Left ventricle myocardium inferior (tissue), 1 donor: ENCODE measurements at places on chromosomes 2 and 18.

- DNase-seq: no peak
Observed at GRCh38 chr2:239797316-239797715, 227.8 kb downstream of the NDUFA10 start.

DNA sequence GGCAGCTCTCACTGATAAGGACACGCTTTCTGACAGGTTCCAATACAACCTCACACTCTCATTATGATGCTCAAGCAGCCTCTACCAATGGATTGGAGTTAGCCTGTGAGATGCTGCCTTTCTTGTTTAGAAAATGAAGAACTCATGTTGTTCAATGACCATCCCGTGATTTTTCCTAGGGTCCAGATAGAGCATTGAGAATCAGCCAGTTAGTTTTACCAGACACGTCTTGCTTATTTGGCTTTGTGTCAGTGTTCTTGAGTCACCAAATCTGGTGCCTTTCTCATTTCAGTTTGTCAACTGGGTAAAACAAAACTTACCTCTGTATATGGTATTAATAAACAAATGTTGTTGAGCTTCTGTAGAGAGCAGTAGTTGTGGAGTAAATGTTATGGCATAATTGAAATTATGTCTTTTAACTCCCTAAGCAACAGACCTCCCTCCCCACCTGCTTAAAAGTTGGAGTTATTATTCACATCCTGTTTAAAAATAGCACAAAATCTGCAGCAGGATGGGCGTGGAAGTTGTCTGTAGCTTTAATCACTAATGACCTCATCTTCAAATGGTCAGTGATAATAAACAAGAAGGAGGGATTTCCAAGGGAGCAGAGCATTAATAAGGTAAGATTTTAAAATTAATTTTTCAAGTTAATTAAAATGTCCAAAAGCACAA lies 167.3 kb downstream of the HRH4 start:
- no peak for DNase-seq

- DNase-seq: no peak
Observed at GRCh38 chr2:152062125-152063091, 36.4 kb downstream of the CACNB4 start.

- DNase-seq: no peak
Observed at GRCh38 chr18:79245517-79246001, 150.2 kb upstream of the NFATC1 start.

GRCh38 chr2:123644053-123644452 lies 381.0 kb upstream of the CNTNAP5 start:
- no peak for DNase-seq

- DNase-seq: no peak
Observed at GRCh38 chr2:158407031-158407430, 49.5 kb downstream of the CCDC148 start.

GRCh38 chr18:65942104-65942503 lies 191.3 kb downstream of the CDH7 start:
- no peak for DNase-seq

GRCh38 chr18:55249550-55249949 lies 290.3 kb upstream of the CCDC68 start:
- no peak for DNase-seq

- no peak for DNase-seq
Observed at GRCh38 chr18:46474487-46475389, 182.3 kb downstream of the LOXHD1 start.

DNA sequence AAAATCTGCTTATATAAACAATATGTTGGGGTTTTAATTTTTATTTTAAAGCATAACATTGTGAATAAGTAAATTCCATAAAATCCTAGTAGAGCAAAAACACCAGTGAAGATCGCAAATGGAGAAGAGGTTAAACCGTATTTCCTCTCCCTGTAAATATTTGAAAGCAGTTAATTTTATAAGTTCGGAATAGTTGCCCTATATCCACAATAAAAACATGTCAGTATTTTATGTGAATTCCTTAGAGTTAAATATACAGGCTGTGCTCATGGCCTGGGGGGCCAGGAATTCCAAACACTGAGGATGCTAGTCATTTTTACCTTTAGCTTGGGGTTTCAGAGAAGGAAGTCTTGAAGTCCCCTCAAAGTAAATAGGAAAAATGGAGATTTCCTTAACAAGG lies 135.0 kb downstream of the FIGN start:
- DNase-seq: no peak

- DNase-seq: no peak
Observed at GRCh38 chr2:143162123-143162837, 33.1 kb downstream of the ARHGAP15 start.

GRCh38 chr2:151200844-151201243 lies 60.8 kb downstream of the RBM43 start:
- no peak for DNase-seq

- DNase-seq: no peak
Observed at GRCh38 chr2:32810909-32811495, 135.8 kb upstream of the LTBP1 start.

DNA sequence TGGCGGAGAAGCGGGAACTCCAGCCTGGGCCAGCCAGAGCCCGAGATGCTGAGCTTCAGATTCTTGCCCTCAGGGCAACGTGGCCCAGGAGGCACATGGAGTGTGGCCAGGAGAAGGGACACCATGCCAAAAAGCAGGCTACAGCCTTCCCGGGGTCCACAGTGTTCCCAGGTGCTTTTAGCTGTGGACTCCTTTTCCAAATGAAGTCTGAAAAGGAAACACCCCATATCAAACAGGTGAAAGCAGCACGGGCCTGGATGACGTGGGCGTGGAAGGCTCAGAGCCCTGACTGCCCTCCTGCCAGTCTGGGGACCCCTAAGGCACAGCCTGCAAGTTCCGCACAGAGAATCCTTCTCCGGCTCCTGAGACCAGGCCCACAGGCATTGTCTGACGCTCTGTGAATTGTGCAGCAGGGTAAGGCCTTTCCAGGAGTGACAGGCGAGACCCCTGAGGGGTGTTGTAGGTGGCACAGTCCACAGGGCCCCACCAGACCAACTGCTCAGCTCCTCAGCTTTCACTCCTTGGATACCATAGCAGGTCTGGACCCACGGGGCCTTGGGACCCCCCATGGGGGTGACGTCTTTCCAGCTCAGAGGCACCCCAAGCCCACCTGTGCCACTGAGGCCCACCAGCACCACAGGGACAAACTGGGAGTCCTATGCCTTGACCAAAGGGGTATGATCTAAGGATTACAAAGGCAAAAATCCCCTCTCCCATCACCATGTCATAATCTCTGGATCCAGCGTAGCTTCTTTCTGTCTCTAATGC lies 69.6 kb upstream of the RAB6C start:
- no peak for DNase-seq

- peak; percentile 64 for DNase-seq
Observed at GRCh38 chr2:75200140-75201096, 1.1 kb upstream of the TACR1 start.

- no peak for DNase-seq
Observed at GRCh38 chr2:191983591-191983990, 136.7 kb upstream of the CAVIN2 start.

DNA sequence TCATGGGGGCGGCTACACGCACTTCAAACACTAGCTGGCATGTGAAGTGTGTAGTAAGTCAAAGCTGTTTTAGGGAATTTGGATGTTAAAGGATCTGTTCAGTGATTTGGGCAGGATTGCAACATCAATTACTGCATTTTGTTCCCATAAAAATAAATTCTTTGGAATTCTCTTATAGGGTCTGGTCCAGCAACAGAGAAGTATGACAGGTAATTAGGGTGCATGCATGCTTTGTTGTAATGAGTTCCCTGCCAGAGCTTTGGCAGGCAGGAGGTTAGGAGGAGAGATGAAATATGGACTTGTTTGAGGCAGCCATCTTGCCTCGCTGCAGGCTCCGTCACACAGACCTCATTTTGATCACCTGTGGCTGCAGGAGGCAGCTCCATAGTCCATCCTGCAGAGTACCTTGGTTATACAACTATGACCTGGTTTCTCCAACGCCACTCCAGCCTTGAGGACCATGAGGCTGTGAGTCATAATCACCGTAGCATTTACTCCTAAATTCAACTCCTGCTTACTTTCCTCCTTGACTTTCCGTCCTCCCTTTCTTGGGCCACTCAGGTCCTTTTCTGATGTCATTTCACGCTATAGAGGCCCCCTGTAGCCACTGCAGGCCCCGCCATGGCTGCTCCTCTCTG lies 26.5 kb upstream of the EML4 start:
- no peak for DNase-seq

- DNase-seq: no peak
Observed at GRCh38 chr2:105701042-105701441, 43.7 kb upstream of the NCK2 start.

DNA sequence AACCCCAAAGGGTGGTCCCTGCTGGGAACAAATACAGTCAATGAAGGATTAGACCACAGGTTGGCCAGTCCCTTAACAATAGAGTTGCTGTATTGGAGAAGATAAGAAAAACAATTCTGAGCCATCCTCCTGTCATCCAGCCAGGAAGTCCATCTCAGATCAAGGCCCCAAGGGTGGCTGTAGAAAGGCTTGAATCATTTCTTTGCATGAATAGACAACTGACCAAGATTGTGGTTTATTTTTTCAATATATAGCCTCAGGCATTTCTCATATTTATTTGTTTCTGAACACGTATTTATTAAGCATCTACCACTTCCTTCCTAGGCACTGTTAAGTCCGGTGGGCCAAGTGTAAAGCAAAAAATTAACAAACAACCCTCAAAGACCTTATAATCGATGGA lies 274.4 kb upstream of the SLC14A2 start:
- DNase-seq: no peak

DNA sequence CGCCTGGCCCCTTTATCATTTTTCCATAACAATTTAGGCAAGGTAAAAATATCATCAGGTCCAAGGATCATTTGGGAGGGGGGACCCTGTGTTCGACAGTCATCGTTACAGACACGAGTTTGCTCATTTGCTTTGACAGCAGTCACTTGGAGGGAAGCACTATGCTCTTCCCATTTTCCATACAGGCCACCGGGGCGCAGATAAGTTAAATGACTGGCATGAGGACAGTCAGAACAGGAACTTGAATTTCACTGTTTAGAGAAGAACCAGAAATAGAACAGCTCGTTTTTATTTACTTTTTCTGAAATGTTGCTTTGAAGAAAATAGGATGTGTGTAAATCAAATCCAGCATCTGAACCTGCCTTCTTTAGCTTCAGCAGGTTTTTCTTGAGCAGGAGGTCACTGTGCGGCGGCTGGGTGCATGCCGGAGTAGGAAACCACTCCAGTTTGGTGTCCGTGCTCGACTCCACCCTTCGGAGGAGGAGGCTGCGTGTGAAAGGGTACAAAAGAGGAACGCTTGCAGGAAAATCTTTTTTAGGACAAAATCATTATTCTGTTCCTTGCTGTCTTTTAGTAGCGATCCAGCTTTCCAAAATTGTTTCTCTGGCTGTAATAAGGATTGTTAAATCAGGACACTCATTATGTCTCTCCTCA lies 15.2 kb downstream of the NPAS2 start:
- DNase-seq: no peak

GRCh38 chr2:221570321-221570935 lies 1.7 kb downstream of the EPHA4 start:
- DNase-seq: no peak

DNA sequence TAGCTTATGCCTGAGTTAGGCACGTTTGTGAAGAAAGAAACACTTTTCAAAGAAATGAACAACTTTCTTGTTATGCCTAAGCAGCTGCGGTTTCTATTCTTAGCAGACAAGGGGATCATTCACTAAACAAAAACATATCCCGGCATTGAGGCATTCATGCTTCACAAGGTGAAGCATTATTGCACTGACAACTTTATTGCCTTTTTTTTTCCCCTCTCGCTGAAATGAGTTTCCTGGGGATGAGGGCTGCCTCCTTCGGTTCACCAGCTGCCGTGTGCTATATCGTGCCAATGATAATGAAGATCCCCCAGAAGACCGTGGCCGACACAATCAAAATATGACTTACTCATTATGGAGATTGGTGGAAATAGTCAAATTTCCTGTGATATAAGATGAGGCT lies 288.2 kb upstream of the ST6GAL2 start:
- no peak for DNase-seq

DNA sequence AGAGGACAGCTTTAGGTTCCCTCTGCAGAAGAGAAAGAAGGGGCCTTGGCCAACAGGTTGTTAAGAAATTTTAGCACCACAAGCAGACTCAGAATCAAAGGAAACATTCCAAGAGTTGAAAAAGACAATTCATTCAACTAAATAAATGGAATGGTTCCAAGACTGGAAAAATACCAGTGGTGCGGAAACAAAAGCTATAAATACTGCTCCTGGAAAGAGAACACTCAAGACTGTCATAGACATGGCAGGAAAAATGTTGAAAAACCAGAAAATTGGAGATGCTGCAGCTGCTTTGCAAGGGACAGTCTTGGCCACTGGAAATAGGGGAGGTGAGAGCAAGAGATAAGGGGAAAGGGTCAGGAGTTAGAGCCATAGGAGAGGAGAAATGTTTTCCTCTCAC lies 312.7 kb upstream of the CYRIA start:
- no peak for DNase-seq

DNA sequence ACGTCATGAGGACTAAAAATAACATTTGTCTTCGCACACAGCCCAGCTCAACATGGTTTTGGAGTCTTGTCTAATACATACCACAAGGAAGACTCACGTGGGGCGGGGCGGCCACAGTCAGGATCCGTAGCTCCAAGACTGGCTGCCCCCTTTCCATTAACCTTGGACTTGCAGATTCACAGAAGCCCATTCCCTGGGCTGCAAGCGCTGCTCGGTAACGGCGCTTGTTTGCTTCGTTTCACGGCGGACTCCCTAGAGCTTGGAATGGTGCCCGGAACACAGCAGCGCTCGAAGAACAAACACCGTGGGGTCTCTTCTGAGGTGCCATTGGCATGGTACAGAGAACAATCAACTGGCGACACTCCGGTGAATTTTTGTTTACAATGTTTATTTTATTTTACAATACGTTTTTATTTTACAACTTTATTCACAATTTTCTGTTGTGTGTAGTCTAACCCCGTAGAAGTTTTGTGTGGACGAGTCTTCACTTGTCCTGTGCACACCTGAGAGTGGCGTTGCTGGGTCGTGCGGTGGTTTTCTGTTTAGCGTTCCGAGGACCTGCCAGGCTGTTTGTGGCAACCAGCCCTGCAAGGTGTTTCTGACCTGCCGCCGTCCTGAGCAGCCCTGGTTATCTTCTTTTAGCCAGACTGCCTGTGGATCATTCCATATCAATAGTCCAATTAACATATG lies 126.5 kb downstream of the GALR1 start:
- DNase-seq: no peak

DNA sequence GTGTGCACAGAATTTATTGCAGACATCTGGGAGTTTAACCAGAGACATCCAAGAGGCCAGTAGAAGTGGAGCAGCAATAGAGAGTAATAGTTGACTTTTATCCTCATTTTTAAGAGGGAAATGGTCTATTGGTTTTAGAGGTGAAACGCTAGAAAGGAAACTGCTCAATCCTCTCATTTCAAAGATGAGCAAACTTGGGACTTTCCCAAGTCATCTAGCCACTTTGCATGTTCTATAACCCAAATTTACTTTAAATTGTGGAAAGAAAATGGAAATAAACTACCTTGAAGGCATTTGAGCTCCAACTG lies 601.7 kb downstream of the ARHGAP15 start:
- DNase-seq: no peak

GRCh38 chr18:55779691-55780585 lies 191.9 kb upstream of the TCF4 start:
- peak; percentile 44 for DNase-seq

- DNase-seq: no peak
Observed at GRCh38 chr2:57204364-57204763, 842.2 kb upstream of the VRK2 start.
